ENCODE measurements at places on chromosomes 5 and 9. TPM values are rescaled to one million over a fixed set of nuclear protein-coding genes. Genes with fewer than 3 reads are reported as not detected.

DNA sequence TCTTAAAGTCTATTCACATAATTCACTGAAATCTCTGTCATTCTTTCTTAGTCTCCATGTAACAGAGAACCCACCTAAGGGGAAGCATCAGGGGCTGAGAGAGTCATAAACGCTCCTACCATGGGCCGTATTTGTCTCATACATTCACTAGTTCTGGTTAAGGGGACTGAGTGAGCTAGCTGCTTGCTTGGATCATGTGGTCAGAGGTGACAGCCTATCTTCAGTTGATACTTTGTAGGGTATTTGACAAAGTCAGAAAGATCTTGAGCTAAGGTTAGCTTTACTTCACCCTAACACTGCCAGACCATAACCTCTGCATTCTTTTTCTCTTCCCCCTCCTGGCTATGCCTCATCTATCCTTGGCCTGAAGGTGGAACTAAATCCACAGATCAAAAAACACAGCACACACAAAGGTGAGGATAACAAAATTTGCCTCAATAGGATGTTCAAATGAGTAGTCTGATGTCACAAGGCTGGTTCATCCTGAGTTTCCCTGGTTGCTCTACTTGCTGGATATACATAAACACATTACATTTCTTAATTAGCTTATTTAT, 66.5 kb downstream of the MARCHF3 start:
- DNase-seq = no peak

GRCh38 chr9:5628183-5628529, 751 bp upstream of the RIC1 start:
- DNase-seq = no peak

GRCh38 chr9:85586684-85587083, 155.1 kb downstream of the AGTPBP1 start:
- DNase-seq = no peak

- DNase-seq = no peak
Measured at GRCh38 chr5:131163276-131164119, 1.6 kb downstream of the HINT1 start.

DNA sequence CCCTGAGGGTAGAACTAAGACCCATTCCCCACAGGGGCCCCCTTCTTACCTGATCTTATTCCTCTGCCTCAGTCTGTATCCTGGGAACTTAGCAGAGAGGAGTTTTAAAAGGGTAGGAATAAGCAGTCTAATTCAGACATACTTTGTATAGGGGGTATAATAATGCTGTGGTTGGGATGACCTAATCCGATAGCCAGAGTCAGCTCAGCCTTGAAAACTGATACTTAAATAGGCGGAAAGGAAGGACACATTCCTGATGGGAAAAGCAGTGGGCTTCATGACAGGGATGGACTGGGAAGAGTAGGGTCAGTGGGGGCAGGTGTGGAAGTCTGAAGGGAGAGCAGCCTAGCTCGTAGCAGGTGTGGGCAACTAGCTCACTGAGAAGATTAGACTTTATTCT, 52.2 kb upstream of the TESK1 start:
- no peak for DNase-seq

- no peak for DNase-seq
Measured at GRCh38 chr9:38032266-38033110, 36.5 kb downstream of the SHB start.

GRCh38 chr5:1641041-1641440, 117.3 kb upstream of the LPCAT1 start:
- DNase-seq = no peak

DNA sequence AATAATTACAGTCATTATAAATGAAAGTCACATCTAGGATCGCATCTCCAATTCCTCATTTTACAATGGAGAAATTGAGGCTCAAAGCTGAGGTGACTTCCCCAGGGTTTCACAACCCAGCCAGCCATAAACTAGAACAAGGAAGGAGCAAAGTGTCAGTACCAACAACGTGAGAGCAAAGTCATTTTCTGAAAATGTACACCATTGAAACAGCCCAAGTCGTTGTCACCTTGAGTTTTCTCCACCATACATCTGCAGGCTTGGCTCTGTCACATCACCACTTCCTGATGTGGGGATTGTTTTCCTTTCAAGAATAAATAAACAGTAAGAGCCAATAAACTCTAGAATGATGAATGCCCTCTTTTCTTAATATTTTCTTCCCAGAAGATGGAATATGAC, 184.5 kb upstream of the PTGER4 start:
- DNase-seq = no peak

GRCh38 chr9:135084262-135084661, 3.2 kb upstream of the OLFM1 start:
- no peak for DNase-seq

Gene CER1
- 0.64 TPM for polyA plus RNA-seq

Gene ADGRD2
- 0.16 TPM for polyA plus RNA-seq

Measured in right lung (tissue), 10 donors.